ENCODE measurements at places on chromosomes 2 and 18.

GRCh38 chr2:182090486-182090885 lies 104.8 kb downstream of the PPP1R1C start:
- no peak for DNase-seq

- no peak for DNase-seq
These were observed 33.2 kb downstream of the B3GNT2 start for GRCh38 chr2:62229082-62229605.

DNA sequence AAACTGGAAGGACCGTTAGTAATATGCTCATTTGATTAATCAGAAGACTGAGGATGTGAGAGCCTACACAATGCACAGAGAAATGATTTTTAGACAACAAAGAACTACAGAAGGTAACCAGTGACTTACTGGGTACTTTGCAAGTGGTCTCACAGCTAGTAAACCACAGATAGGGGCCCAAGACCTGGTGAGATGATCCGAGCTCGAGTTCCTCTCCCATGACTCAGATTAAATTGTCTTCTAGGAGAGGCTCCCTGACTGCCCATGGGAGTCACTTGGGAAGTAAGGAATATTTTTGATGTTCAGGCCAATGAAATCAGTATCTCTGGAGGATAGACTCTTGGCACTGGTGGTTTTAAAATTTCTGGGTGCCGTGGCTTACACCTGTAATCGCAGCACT lies 220.2 kb downstream of the CLIP4 start:
- no peak for DNase-seq

DNA sequence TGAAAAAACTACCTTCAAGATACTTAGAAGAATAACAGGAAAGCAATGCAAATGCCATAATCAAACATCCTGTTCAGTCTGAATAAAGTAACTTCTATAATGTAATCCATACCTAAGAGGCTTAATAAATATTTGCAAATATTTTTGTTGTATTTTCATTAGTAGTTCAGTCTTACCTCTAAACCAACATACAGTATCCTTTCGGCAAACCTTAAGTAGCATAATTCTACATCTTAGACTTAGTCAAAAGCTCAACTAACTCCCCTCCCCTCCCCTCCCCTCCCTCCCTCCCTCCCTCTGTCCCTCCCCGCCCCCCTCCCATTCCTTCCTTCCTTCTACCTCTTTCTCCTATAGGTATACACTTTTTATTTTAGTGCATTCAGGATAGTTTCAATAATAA lies 1373.2 kb downstream of the SUCLG1 start:
- no peak for DNase-seq

- no peak for DNase-seq
These were observed 36.7 kb downstream of the ARHGAP25 start for GRCh38 chr2:68771211-68771751.

DNA sequence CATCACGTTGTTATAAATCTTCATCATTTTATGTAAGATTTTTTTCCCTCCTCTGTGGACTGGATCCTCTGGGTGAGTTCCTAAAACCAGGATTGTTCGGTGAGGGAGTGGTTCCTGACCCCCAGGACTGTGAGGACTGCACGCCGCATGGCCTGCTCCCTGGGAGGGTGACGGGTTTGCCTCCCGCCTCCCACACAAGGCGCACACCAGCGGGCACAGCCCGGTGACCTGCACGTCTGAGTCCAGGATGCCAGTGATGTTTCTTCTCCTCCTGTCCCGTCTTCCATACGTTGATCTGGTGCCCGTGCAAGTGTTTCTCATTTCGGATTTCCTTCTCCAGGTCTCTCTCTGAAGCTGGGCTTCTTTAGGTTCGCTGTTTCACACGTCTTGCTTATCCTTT lies 27.1 kb downstream of the CTDP1 start:
- DNase-seq = no peak

GRCh38 chr18:30177056-30177455 lies 865.5 kb downstream of the DSC3 start:
- DNase-seq = no peak

- no peak for DNase-seq
These were observed 343.8 kb downstream of the TXNL1 start for GRCh38 chr18:56294484-56295183.

- no peak for DNase-seq
These were observed 133.2 kb downstream of the NCK2 start for GRCh38 chr2:105877945-105878344.

- DNase-seq = peak; percentile 59
These were observed 97.7 kb upstream of the TFCP2L1 start for GRCh38 chr2:121382744-121383143.

DNA sequence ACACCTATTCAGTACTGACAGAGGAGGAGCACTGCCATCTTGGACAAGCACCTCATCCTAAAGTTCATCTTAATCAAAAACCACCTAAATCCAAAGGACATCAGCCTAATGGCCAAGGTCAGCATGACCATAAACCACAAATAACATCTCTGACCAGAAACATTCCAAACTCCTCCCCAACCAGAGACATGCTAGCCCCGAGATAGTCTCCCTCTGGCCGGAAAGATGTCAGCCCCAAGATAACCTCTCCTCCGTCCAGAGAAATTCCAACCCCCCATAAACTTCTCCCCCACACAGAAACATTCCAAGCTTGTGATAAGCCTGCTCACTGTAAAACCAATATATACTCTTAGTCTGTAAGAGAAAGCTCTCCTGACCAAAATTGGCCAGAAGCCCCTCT lies 260.6 kb downstream of the CLIP4 start:
- no peak for DNase-seq

GRCh38 chr2:36486521-36487044 lies 111.4 kb downstream of the FEZ2 start:
- DNase-seq = no peak

DNA sequence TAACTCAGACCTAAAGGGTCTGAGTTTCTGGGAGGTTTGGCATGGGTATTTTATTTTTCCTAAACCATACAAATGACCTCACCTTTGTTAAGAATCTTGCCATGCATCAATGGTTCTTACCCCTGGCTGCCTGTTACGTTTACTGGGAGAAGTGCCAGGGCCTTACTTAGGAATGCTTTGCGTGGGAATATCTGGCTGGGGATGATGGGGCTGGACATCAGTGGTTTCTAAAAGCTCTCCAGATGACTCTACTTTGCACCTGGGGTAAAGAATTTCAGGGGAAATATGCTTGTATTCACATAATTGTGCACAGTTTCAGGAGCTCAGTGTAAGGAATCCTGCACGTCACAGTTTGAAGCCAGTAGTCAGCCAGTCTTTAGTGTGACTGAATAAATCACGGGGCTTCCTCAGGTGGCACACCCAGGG lies 18.2 kb upstream of the DAW1 start:
- no peak for DNase-seq

- peak; percentile 81 for DNase-seq
These were observed 58.1 kb downstream of the FAM178B start for GRCh38 chr2:96928277-96928781.

- DNase-seq = no peak
These were observed 248.0 kb upstream of the PXDN start for GRCh38 chr2:1992280-1992679.

GRCh38 chr2:1052771-1053191 lies 102.1 kb downstream of the SNTG2 start:
- DNase-seq = no peak

GRCh38 chr2:46647041-46647440 lies 167.7 kb downstream of the TMEM247 start:
- no peak for DNase-seq

- no peak for DNase-seq
These were observed 50.0 kb upstream of the ACYP2 start for GRCh38 chr2:54065411-54065810.

- no peak for DNase-seq
These were observed 30.6 kb upstream of the PXDN start for GRCh38 chr2:1774929-1775328.

DNA sequence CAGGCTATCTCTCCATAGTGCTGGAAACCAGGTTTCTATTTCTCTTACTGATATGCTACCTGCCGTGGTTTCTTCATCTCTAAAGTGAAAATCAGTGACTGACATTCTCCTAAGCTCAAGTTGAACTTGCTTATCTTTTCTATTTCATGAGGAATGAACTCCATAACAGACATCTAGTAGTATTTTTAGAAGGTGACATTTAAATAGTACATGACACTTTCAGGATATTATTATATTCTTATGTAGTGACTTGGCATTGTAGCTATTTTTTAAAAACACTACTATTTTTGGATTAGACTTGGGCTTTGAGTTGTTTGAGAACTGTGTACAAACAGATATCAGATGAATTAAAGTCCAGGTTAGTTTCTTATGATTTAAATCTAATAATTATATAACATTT lies 1381.8 kb downstream of the DSC3 start:
- no peak for DNase-seq

- DNase-seq = no peak
These were observed 96.4 kb downstream of the CERS6 start for GRCh38 chr2:168552450-168552856.

DNA sequence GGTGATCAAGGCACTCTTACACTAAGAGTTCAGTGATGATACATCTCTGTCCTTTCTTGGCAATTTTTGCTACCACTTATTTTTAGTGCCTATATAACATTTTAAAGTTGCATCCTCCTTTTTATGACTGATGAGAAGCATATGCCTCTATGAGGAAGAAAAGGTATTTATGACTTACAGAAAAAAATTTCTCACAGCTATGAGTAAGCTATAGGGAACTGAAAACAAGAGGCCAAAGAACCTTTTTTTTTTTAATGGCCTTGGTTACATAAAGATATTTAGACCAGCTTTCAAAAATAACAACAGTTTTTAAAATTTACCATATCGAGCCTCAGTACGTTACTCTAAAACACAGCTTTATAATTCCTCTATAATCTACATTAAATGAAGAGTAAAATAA lies 21.3 kb downstream of the MBD5 start:
- DNase-seq = no peak

DNA sequence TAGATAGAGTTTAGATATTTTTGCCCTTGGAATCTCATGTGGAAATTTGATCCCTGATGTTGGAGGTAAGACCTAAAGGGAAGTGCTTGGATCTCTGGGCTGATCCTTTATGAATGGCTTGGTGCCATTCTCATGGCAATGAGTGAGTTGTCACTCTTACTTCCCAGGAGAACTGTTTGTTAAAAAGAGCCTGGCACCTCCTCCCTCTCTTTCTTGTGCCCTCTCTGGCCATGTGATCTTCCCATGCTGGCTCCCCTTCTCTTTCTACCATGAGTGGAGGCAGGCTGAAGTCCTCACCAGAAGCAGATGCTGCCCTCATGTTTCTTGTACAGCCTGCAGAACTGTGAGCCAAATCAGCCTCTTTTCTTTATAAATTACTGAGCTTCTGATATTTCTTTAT lies 276.9 kb downstream of the ZNF804A start:
- DNase-seq = no peak

- DNase-seq = no peak
These were observed 51.4 kb downstream of the LPIN1 start for GRCh38 chr2:11797846-11798245.

DNA sequence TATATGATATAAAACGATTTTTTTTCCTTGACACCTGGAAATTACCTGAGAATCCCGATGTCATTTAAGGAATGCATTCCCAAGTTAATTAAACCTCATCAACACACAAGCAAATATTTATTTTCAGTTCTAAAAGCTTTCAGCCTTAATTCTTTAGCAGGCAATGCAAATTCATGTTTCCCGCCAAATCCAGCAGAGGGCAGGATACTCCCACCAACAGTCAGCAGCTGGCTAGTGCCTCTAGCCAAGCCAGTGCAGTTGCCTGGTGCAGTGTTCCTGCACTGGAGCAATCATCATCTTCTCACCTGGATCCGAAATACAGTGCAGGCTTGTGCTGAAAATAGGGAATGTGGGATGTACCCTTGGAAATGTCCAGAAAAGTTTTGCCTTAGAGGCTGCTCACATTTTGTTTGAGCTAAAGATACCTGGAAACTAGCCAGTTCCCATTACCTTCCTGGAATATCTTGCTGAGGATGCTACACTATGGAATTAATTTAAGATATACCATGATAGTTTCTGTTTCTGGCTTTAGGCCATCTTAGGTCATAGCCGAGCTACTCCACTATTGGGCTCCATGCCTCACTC lies 48.4 kb upstream of the CYTIP start:
- DNase-seq = peak; percentile 75

- DNase-seq = no peak
These were observed 12.3 kb upstream of the SEMA4C start for GRCh38 chr2:96882230-96882629.

DNA sequence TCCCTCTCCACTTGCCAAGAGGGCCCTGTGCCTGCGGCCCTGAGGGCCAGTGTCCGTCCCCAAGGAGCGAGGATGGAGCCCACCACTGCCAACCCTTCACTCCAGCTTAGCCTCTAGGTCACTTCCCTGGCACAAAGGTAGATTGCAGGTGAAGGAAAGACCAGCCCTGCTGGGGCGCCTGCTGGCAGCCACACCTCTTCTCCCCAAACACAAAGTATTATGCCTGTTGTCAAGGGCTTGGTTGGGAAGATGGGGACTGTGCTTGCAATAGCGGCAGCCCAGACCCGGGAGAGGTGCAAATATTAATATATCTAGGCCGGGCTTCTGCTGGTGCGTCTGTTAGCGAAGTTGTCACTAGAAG lies 7.7 kb downstream of the KCNF1 start:
- DNase-seq = no peak

DNA sequence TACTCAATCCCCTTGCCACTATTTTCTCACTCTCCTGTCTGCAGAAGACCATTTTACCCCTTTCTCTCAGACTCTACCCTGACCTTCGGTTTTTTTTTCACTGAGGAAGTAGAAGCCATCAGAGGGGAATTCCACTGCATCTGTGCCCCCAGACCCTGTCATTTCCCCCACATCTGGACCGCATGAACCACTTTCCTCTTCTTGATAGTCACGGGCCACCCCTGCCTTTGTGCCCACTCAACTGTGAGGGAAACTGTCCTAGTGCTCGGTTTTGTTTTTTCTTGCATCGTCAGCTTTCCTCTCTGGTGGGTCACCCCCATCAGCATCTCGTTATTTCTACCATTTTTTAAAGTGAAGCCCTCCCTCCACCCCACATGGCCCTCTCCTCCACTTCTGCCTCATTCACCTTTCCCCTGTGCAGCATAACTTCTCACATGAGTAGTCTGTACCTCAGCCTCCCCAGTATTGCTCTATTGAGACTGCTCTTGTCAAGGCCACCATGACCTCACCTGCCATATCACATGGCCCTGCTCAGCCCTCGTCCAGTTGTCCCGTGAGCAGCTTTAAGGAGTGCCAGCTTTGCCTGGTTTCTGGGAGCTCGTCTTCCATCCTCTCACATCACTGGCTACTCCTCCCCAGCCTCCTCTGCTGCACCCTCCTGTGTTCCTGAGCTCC lies 32.4 kb downstream of the TMEM87B start:
- no peak for DNase-seq

DNA sequence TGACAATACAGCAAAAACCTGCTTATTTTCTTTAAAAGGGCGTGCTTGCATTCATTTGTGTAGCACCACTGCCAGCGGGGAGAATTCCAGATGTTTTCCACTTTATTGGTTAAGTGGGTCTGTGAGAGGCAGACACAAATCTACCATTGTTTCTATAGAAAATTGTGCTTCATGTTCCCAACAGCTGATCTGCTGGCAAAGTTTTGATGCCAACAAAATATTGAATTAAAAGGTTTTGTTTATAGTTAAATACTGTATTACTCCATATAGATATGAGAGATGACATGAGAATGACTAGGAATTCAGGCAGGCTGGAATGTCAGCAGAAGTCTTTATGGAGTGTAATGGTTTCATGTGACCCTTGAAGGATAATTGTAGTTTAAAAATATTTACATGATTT lies 182.7 kb downstream of the MC4R start:
- no peak for DNase-seq

- DNase-seq = no peak
These were observed 30.8 kb downstream of the CCDC93 start for GRCh38 chr2:117983040-117983439.
